ENCODE measurements at places on chromosomes 6 and 20.

DNA sequence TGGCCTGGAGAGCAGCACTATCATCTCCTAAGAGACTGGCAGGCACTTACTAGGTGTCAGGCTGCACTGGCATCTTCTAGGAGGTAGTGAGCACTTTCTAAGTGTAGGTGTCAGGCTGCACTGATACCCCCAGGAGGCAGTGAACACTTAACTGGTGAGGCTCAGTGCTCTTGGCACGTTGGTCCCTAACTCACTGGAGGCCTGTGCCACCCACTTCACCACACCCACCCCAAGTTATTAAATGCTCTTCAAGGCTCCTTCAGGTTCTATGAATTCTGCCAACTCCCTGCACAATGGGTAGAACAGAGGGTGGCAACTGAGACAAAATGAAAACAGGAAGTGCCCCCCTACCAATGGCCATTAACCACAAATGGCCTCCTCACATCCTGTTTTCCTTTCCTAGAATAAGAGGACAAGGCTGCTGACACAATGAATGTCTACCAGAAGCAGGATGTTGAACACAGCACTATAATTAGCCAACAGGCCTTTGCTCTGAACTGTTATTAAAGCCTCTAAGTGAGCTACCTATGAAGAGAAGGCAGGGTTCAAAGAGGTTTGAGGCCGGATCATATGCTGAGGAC lies 29.4 kb downstream of the NCOA5 start:
- no peak for DNase-seq

GRCh38 chr20:62331347-62331746 lies 28.6 kb downstream of the ADRM1 start:
- DNase-seq, result no peak

GRCh38 chr6:126761854-126762253 lies 356.6 kb upstream of the RSPO3 start:
- DNase-seq, result no peak

DNA sequence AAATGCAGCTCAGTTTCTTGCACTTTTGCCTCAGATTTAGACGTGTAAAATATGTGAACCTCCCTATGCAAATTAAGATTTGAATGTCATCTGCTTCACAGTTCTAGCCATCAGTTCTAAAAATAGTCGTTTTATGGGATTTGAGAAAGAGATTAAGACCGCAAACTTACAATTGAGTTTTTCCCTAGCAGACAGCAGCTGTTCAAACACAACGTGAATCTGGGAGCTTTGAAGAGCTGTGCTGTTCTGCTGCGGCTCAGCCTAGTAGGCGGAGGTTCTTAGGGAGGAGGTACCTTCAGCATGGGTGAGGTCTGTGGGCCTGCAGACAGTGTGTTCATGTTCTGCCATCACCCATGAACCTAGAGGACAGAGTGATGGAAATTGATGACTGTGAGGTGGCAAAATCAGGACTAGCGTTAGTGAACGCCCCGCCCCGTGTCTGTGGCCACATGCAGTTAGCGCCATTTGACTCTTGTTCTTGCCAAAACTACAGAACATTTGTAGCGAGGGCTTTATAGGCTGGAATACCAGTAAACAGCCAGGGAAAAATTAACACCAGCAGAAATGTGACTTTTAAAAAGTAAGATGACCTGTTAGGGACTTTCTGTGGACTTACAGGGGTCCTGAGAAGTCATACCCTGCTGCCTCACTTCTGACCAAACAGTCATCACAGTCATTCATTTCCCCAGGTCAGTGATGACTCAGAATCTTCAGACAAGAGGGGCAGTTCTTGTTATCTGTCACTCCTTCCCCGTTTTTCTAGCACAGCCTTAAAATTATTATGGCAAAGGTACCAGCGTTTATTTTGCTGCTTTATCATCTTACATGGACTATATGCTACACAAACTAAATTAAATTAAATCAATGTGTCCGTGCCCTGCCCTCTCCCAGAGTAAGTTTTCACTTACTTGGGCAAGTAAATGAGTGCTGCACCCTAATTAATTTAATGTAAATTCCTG lies 84.3 kb upstream of the TMEM181 start:
- no peak for DNase-seq

DNA sequence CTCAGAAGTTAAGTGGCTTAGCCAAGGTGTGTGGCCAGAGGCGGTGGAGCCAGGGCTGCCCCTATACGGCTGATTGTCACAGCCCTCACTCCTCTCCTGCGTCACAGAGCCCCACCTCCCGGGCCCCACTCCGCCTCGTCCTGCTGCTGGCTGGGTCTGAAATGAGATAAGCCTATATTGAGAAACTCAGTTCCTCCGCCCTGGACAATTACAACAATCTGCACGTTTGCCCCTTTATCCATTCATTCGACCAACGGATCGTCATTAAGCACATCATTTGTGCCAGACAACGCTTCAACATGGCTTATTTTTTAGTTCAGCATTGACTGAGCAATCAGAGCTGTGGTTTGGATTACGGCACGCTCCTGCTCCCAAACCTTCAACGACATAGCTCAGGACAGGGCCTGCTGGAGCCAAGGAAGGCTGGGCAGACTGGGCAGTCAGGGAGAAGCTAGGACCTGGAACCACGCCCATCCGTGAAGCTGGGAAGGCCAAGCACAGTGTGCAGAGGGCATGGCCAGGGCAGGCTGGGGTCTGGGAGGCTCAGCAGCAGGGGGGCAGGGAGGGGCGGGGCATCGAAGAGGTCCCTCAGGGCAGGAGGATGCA lies 16.6 kb upstream of the EZR start:
- no peak for DNase-seq

DNA sequence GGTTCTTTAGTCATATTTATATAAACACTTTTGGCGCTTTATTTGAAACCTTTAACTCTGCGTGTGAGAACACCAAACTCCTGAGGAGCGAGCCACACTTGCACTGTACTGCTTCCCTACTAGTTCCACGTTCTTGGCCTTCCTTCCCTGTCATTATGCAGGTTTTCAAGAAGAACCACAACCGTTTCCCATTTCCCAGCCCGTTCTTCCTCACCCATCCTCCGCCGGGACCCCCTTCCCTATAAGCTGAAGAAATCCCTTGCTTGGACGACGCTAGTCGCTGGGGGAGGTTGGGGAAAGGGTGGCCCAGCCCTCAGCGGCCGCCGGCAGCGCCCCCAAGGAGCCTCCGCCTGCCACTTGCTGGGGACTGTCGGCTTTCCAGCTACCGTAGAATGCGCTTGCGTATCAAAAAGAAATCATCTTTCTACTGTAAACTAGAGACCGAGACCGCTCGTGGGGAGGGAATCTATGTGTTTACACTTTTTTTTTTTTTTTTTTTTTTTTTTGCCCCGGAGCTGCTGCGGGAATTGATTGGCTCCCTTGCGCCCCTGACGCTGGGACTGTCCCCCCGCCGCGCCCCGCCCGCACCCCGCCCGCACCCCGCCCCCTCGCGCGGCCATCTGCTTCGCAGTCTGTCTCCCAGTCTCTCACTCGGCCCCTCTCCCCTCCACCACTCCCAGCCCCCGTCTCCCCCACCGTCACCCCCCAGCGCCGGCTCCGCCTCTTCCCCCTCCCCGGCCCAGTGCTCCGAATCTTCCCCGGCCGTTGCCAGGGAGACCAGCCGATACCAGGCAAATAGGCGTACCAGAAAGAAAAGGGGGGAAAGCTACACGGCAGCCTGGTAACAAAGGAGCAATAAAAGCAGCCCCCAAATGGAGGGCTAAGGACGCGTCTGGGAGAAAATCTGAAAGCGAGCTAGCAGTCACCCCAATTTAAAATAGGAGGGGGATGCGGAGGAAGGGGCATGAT lies 2.3 kb upstream of the MARCKS start:
- no peak for DNase-seq

DNA sequence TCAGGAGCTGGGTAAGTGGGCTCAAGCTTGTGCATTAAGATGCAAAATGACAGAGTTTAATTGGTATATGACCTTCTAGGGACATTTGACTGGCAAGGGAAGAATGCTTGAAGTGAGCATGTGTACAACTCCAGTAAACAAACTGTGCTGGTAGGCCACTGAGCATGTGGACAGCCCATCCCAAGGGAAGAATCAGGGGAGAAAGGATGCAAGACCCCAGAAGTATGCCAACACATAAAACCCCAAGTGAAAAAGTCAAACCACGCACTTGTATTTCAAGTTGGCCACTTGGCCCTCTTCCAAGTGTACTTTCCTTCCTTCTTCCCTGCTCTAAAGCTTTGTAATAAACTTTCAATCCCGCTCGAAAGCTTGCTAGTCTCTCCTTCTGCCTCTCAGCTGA lies 10.4 kb upstream of the THBD start:
- no peak for DNase-seq

DNA sequence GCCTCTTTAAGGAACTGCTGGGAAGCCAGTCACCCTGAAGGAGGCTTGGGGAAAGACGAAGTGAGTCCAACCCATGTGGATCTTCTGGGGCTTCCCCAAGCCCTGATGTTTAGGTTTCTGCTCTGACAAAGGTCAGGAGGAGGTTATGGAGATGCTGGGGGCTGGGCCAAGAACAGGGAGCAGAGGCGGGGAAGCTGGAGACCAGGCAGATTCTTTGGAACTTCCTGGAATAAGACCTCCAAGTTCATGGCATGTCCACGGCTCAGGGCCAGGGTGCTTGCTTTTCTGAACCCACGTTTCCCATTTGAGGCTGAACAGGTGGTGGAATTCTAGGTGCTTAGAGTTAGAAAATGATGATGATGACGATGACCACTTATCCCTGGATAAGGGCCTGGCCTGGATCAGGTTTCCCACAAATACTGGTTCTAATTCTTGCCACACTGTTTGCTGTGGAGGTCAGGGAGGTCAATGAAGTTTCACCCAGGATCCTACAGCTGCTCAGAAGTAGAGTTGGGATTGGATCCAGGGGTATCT lies 30.0 kb upstream of the TGM2 start:
- no peak for DNase-seq

- no peak for DNase-seq
Observed at GRCh38 chr20:43563991-43564390, 5.2 kb downstream of the SGK2 start.

DNA sequence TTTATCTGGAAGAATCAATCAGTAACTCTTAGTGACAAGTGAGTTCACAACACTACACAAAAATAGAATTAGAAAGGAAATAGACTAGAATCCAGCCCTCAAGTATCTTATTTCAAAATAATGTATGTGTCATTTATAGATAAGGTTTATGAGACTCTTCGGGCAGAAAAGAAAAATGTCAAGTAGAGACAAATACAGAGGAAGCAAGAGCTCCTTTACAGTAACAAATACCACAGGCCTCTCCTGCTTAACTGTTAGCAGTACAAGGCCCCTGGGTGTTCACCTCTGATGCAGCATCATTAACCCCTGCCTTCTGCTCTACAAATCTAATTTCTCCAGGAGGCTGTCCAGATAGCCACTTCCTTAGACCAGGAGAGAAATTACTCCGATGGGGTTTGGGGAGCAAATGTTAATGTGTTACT lies 76.7 kb downstream of the UBE3D start:
- DNase-seq, result no peak

- DNase-seq, result no peak
Observed at GRCh38 chr6:135505648-135506047, 8.1 kb upstream of the AHI1 start.
